ENCODE measurements at places on chromosomes 3 and 15.

DNA sequence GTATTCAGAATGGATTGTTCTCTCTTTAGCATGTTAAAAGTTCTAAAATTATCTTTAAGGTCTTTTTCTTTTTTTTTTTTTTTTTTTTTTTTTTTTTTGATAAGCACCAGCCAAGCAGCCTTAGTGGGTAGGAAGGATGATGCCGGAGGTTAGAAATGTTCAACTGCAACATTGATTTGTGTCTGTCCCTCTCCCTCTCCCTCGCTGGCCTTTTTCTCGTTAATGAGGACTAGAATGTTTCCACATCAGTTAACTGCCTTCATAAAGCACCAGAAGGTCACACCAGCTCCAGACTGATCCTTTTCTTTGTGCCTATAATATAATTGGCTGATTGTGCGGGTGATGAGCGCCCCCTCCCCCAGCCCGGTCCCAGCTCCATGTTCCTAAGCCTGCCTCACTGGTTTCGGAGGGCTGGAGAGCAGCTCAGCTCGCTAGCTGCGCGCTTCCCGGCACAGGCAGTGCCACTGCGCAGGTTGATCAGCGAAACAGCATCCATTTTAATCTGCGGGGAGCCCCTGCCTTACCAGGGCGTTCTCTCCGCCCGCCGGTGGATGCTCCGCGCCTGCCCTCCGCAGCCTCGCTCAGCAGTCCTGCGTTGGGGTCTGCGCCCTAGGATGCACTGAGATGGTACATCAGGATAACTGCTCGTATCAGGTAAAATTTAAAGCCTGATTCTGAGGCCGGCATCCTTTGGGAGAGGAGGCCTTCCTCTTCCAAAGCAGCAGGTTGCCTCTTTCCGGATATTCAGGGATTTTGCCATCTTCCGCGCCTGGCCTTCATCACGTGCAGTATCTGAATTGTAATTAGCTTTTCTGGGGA lies 148.9 kb upstream of the IL12A start:
- DNase-seq, result no peak

- no peak for DNase-seq
These were observed at the start of gene NTRK3 for GRCh38 chr15:88256279-88257230. NTRK3 (minus strand) TSS chr15:88256739; CDS start chr15:88256153, 586 bp downstream.

DNA sequence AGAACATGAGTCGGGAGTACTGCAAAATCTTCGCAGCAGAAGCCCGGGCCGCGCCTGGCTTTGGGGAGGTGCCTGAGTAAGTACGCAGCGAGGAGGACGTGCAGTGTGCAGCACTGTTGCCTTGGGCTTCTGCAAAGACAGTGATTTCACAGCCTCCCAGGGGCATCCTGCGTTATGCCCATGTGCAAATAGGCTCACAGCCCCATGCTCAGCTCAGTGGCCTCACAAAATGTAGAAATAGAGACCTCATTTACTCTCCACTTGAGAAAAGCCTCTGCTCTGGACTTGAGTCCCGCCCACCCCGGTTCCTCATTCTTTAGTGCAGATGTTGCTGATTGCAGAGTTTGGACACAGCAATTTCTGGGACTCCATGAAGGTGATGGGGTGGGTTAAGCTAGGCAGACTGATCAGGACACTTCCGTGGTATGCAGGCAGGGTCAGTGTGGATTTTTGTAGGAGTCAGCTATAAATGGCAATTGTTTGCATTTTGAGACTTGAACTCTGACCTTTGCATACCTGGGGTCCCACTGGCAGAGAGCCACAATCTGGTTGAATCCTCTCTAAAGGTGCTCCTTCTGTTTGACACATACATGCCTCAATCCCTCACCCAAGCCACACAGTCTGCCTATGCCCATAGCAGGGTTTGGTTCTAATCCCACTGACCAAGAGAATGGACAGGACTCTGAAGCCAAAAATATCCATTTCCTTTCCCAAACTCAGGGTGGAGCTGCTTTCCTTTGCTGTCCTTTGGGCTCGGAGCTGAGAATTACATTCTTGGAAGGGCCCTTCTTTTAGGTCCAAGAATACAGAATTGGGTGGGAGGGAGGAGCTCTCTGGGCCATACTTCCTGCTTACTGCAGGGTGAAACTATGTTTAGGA lies 20.7 kb upstream of the SLC28A1 start:
- DNase-seq, result no peak

GRCh38 chr3:157204880-157205279 lies 44.9 kb upstream of the CCNL1 start:
- DNase-seq, result no peak

DNA sequence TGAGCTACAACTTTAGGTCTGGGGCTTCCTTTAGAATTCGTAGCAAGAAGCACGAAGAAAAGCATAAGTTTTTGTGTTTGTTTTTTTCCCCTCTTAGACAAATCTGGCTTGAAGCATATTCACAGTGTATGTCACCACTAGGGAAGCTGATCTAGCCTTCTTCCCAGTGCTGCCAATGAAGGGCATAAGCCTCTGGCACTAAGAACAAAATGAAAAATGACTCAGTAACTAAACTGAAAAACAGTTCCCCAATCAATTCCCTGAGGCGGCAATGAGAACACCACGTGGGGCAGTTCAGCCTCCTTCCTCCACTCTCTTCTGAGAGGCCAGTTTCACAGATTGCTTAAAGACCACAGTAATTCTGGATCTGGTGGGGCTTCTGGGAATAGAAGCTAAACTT lies 338.1 kb downstream of the GAP43 start:
- DNase-seq, result no peak

DNA sequence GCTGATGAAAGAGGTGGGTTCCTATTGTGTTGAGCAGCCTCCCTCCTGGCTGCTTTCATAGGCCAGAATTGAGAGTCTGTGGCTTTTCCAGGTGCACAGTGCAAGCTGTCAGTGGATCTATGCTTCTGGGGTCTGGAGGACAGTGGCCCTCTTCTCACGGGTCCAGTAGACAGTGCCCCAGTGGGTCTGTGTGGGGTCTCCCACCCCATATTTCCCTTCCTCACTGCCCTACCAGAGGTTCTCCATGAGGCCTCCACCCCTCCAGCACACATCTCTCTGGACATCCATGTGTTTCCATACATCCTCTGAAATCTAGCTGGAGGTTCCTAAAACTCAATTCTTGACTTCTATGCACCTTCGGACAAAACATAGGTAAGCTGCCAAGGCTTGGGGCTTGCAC lies 201.2 kb downstream of the FAM43A start:
- no peak for DNase-seq

DNA sequence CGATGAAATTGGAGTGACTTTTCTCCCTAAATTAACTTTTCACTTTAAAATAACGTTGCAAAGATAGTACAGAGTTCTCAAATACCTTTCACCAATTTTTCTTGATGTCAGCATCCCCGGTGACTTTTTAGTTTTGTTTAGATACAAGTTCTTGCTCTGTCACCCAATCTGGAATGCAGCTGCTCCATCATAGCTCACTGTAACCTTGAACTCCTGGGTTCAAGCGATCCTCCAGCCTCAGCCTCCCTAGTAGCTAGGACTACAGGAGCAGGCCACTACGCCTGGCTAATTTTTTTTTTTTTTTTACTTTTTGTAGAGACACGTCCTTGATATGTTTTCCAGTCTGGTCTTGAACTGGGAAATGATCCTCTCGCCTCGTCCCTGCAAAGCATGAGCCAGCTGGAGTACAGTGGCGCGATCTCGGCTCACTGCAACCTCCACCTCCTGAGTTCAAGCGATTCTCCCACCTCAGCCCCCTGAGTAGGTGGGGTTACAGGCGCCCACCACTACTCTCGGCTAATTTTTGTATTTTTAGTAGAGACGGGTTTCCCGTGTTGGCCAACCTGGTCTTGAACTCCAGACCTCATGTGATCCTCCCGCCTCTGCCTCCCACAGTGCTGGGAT lies 747 bp downstream of the NSUN3 start:
- peak; percentile 11 for DNase-seq

Measured in A172 (cell line).